Stimulated activated CD8-positive, alpha-beta memory T cell treated with anti-CD3 and anti-CD28 coated beads, Interleukin-2, amount 100 ng/mL, for 1 hour (primary cell): ENCODE measurements at places on chromosomes 1 and 21.
A peak's percentile ranks its signal among the peaks of the same experiment; 100 is the strongest.

- DNase-seq: no peak
These were observed 22.7 kb upstream of the CCSAP start for GRCh38 chr1:229365569-229365968.

- DNase-seq: no peak
These were observed 278.8 kb downstream of the ASTN1 start for GRCh38 chr1:176885751-176886150.

DNA sequence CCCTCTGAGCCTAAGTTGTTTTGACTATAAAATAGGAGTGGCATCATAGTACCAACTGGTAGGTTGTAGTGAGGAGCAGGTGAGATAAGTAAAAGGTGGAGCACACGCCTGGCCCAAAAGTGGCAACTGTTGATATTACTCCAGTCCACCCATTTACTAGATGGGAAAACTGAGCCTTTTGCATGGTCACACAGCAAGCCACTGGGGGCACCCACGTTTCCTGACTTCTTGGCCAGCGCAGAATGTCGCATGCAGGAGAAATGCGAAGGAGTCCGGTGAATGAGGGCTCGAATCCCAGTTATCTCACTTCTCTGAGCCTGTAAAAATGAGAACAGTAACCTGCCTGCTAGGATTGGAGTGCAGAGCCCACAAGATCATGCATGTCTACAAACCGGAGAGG lies 20.8 kb downstream of the GRHL3 start:
- no peak for DNase-seq

- no peak for DNase-seq
These were observed 74.6 kb downstream of the DMRTA2 start for GRCh38 chr1:50348449-50349241.

DNA sequence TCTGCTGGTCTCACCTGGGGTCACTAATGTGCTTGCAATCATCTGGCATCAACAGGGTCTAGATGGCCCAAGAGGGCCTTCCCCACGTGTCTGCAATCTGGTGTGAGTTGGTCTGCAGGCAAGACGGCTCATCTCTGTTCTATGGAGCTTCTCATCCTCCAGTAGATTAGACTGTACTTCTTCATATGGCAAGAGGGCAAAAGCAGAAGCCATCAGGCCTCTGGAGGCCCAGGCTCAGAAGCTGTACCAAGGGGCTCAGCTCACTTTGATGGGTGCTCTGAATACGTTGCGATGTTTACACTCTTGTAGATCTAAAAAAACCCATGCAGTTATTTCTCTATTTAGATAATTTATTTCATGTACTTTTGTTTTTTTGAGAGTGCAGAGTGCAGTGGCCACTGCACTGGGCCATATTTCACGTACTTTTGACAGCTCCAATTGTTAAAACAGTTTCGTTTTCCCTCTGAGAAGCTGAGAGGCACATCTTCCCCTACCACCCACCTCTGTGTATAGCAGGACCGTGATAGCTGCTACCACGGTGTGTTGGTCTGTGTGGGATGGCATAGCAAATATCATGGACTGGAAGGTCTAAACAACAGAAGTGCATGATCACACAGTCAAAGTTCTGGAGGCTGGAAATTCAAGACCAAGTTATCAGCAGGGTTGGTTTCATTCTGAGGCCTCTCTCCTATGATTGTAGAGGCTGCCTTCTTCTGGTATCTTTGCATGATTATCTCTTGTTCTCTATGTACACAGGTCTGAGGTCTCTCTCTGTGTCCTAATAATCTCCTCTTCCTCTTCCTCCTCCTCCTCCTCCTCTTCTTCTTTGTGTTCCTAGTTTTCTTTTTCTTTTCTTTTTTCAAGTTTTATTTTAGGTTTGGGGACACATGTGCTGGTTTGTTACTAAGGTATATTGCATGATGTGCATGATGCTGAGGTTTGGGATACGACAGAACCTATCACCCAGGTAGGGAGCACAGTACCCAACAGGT lies 17.0 kb downstream of the CITED4 start:
- no peak for DNase-seq

DNA sequence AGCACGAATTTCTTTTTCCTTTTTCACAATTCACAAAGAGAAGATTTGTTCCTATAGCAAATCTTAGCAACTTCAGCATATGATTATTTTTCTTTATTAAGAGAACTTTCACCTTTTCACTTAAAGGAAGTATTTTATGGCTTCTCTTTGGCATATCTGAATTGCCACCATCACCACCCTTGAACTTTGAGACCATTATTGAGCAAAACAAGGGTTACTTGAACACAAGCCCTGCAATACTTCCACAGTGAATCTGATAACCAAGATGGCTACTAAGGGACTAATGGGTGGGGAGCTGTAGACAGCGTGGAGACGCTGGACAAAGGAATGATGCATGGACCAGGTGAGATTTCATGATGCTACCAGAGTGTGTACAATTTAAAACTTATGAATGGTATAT lies 815.0 kb downstream of the LRRIQ3 start:
- no peak for DNase-seq

DNA sequence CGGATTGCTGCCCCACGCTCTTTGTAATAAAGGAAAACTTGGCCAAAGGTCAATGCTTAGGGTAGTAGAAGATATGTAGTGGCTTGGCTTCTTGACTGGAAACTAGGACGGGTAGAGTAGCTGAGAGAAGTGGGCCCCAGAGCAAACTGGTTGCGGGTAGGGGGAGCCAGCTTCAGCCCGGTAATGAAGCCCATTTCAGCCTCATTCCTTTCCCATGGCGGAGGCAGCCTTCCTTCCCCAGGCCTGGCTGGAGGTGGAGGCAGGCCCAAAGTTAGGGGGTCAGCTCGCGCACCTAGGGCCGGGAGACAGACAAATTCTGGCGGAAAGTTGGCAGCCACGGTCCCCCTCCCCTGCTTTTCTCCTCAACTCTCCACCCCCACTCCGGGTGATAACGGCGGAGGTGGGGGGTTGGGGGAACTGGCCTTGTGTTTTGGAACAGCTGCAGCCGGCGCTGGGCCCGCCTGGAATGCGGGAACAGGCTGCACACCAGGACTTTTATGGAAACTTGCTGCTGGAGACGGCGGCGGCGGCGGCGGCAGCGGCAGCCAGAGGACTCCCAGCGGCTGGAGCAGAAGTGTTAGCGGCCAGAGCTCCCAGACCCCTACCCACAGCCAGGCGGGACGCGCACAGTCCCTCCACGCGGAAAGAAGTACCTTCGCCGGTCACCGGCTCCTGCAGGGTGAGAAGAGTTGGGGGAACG lies at the start of gene NEXN:
Gene NEXN, plus strand, starts transcription at position 544 of the 700 bp plus-strand sequence. CDS start 27,483 bp downstream, outside the sequence.
- DNase-seq: no peak

- DNase-seq: no peak
These were observed 303.0 kb downstream of the KCNT2 start for GRCh38 chr1:196305216-196305615.

DNA sequence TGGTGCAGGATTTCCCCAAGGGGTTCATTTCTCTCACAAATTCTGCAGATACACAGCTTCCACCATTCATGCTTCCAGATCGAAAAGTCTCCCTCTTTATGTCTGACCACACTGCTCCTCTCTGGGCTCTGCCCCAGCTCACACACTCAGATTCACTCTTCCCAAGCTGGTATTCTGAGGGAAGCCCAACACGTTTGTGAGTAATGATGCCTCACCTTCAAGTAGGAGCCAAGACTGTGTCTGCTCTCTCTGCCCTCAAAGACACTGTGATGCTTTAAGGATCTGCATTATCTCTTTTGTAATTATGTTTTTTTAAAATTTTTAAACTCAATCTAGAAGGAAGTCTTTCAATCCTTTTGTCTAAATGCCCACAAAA lies 19.8 kb downstream of the PRAMEF11 start:
- DNase-seq: no peak

GRCh38 chr1:109531380-109531779 lies 8.3 kb upstream of the GPR61 start:
- no peak for DNase-seq

GRCh38 chr1:3814065-3814464 lies 17.8 kb upstream of the LRRC47 start:
- DNase-seq: no peak

DNA sequence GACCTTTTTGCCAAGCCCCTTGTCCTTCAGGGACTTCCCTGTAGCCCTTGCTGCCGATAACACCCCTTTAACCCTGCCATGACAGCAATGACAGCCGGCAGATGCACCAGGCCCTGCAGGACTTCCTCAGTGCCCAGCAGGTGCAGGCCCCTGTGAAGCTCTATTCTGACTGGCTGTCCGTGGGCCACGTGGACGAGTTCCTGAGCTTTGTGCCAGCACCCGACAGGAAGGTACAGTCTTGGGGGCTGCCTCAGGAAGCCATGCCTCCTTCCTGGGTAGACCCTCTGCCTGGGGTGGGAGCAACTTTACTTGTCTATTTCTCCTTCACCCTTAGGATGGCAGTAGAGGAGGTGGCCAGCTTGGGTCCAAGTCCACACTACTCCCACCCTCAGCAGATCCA lies 16.1 kb upstream of the PADI6 start:
- DNase-seq: peak; percentile 9

- DNase-seq: no peak
These were observed 488.5 kb upstream of the RUNX1 start for GRCh38 chr21:35537604-35538003.

DNA sequence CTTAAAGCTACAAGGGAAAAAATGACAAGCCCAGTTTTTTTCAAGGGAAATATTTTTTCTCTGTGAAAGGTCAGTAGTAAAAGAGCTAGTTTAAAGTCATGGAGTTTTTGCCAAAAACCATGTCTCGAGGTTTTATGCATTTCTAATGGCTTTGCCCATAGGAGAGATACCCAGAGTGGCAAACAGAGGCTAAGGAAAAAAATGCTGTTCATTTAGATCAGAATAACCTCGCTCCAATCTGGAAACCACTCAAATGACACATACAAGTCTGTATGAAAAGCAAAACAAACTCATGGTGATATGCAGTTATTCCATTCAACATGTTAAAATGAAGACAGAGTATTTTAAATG lies 36.9 kb upstream of the EDEM3 start:
- DNase-seq: no peak

DNA sequence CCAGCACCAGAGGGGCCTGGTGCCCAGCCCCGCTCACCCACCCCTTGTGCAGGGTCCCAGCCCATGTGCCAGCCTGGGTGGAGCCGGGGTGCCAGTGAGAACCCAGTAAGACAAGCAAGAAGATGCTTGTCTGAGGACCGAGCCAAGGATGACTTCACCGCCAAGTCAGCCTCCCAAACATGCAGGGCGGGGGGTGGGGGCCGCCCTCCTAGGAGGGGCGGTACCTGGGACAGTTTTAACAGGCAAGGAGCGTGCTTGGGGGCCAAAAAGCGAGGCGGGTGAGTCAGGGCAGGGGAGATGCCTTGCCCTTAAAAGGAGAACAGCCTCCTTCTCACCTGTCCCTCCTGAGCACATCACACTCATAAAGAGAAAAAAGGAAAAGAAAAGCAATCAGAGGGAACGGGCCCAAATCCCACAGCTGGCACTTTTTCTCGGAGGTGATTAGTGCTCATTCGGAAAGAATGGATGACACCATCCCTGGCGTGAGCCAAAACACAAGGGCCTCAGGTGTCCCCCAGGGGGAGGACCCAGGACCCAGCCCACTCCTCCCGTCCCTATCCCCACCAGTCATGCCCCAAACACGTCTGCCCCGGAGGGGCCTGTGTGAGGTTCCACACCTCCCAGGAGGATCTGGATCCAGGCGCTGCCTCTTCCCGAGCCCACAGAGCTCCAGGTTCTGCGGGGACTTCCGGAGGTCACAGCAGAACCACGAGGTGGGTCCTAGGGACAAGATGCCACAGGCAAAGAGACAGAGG lies 77.6 kb upstream of the IFFO2 start:
- DNase-seq: no peak

- no peak for DNase-seq
These were observed 2.7 kb downstream of the PSMG1 start for GRCh38 chr21:39180429-39181019.

DNA sequence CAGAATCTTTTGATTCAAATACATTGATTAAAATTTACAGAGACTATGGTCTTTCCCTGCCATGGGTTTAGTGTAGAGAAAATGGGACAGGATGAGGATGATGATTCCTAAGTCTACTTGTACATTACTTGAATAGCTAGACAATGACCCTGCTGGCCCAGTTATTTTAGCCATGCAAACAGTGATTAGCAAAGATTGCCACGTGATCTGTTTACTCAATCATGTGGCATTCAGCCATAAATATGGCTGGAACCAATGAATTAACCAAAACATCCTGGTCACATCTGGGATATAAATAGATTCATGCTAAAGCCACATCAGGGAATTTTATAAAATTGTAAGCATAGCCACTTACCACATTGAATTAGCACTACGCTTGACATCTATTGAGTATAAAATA lies 167.3 kb downstream of the PBX1 start:
- no peak for DNase-seq

DNA sequence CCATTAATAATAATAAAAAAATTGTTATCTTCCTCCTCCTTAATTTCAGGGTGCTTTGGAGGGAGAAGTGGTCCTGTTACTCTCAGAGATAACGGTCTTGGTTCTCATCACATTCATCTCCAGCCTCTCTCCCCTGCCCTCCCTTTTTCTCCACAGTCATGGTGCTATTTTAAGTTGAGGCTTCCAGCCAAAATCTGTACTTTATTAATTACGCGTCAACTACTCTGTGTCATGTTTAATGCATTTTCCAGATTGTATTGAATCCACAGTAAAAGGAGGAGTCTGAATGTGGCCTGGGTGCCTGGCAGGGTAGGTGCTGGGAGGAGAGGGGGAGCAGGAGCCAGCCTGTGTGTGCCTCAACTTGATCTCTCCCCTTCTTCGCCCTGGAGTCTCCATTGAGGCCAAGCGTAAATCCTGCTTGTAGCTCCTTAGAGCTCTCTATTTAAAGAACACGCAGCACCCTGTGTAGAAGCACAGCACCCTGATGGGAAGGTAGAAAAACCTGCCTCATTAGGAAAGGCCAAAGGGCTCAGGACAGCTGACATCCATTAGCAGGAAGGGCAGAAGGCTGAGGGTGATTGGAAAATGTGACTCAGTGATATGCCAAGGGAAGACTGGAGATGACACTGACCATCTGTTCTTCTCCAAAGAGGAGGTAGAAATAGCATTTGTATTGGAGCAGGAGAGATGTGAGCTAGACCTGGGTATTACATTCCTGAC lies 82.4 kb downstream of the PLXNA2 start:
- no peak for DNase-seq

- DNase-seq: no peak
These were observed 249.1 kb upstream of the NR5A2 start for GRCh38 chr1:199778324-199778955.

DNA sequence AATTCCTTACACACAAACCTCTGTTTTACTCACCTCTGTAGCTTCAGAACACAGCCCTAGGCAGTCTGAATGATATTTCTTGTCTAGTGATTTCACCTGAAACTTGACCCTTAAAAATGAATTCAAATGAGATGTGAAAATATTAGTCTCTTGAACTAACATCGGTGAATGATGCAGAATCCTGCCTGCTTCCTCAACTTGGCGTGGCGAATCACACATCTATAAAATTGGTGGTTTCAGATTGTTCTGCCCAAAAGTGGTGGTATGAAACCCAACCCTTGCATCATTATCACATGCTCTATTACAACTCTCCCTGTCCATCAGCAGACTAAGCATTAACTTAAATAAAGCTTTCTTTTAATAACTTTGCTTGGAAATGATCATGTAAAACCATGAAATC lies 26.9 kb upstream of the C1orf21 start:
- no peak for DNase-seq

GRCh38 chr1:164466429-164466828 lies 92.6 kb upstream of the PBX1 start:
- DNase-seq: no peak
